ENCODE measurements at places on chromosomes 2 and 18.

DNA sequence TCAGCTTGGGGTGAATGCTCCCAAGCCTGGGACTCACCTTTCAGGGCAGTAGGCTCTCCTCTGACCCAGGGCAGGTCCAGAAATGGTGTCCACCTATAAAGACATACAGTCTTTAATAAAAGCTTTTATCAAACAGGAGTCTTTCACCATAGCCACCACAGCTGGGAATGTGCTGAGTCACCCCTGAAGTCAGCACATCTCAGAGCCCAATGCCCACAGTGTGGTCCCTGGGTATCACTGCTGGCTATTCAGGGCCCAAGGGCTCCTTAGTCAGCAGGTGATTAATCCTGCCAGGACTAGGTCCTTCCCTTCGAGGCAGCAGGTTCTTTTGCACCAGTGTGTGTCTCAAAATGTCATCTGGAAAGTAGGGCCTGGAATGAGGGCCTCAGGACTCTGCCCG lies 181.9 kb downstream of the MEMO1 start:
- DNase-seq, result no peak

- DNase-seq, result peak; percentile 39
These were observed 223.4 kb downstream of the WDPCP start for GRCh38 chr2:63364866-63365265.

GRCh38 chr2:168552450-168552856 lies 96.4 kb downstream of the CERS6 start:
- DNase-seq, result no peak

- DNase-seq, result no peak
These were observed 22.8 kb downstream of the COL6A3 start for GRCh38 chr2:237391140-237391539.

DNA sequence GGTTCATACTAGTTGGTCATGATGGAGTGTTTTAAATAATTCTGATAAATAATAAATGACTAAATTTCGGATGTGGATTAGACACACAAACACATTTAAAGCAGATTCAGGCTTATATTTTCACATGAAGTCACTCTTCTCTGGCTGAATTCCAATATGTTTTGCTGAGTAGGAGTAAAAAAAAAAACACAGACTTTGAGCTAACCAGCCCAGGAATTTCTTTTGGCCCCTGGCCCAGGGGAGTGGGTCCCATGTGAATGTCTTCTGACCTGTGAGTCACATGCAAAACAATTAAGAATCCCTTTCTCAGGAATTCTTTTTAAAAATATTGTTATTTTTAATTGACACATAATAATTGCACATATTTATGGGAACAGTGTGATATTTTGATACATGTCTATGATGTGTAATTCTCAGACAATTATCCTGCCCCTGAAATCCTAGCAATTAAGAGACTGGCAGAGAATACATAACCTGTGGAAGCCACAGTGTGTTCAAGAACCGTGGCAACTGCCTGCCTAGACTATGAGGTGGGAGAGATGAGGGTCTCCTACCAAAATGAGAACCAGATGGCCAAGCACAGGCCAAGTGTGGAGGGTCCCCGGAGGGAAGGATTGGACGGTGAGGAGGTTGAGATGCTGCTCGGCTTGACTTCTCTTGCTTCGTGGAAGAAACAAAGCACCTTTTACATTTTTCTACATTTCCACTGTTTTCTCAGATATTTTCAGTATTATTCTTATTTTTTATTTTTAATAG lies 236.4 kb downstream of the PIEZO2 start:
- no peak for DNase-seq

GRCh38 chr18:42782929-42783328 lies 332.6 kb downstream of the RIT2 start:
- no peak for DNase-seq

Data from LNCaP clone FGC (cell line).